Body of pancreas (tissue), 4 donors: ENCODE measurements at places on chromosomes 2 and 18. TPM values are rescaled to one million over a fixed set of nuclear protein-coding genes. Genes with fewer than 3 reads are reported as not detected.

DNA sequence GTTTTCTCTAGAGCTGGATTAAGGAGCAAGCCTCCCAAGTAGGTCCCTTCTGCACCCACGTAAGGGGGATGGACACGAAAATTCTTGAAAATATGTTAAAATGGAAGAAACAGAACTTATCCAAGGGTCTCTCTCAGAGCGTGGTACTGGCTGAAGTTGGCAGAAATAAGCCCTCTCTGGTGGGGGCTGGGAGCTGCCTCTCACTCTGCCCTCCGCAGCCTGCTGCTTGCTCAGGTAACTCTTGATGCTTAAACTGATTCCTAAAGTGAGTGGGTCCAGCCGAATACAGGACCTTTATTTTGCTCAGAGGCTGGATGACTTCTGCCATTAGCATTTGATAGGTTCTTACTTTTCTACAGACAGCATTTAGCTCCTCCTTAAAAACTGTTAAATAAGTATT, 78.1 kb downstream of the SPHKAP start:
- no peak for DNase-seq

- no peak for DNase-seq
Measured at GRCh38 chr2:176679061-176679669, 409.9 kb downstream of the MTX2 start.

GRCh38 chr18:77206676-77207374, 42.8 kb upstream of the GALR1 start:
- no peak for DNase-seq

DNA sequence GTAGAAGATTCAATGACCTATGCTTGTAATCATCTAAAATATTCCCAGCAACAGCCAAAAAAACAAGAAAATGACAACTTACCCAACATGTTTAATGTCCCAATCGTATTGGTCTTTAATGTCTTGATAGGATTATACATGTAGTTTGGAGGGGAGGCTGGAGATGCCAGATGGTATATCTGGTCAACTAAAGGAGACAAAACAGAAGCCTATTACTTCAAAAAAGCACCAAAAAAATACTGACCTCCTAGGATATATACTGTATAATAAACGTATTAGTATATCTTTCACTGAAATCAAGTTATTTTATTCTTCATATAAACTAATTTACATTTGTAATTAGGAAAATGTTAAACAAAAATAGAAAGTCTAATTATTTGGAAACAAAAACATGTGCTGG, 64.5 kb downstream of the UXS1 start:
- DNase-seq: no peak

DNA sequence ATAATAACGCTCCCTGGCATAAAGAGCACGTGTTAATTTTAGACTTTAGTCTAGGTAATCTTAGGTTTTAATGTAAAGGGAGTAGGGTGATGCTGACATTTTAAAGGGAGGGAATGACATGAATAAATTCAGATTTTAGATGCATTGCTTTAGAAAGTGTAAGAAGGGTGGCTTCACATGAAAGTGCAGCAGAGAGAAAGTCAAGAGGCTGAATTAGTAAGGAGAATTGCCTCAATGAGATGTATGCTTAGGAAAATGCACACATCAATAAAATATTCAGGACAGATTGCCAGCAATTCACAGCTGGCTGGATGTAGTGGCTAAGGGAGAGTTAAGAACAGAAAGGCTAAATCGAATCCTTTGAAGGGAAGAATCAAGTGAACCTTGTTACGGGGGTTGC, 165.5 kb upstream of the CDH19 start:
- DNase-seq: no peak

TTN gene
- 26.5 TPM for total RNA-seq

DNA sequence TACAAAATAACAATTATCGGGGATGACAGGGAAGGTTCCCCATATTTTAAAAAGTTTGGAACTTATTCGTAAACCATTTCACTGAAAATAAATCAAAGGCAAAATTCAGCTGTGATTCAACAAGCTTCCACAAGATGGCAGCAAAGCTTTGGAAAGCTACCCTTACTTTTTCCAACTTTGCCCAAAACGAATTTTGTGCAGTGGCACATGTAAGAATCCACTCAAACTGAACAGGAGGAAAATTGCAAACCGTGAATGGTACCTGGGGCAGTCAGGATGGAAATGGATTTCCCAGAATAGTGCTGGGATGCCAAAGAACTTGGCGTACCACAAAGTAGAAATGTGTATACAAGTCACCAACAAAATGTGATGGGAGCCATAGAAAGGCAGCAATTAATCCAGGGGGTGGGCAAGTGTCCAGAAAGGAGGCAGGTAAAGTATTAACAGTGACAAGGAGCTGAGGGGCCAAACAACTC, 10.7 kb downstream of the RPL31 start:
- peak; percentile 42 for DNase-seq

DNA sequence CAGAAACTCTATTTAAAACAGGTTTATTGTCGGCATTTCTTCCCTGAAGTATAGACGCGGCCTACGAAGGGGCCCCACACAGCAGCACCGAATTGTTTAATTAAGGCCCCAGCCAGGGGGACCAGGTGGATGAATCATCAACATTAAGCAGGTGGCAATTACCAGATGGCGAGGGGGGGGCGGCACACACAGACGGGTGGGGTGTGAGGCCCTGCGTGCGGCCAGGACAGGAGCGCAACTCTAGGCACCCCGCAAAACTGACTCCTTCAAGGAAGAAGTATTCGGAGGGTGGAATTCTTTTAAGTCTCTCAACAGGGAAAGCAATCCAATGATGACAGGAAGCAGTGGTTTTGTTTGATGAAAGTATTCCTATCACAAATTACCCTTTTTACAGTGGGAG, 830.4 kb downstream of the GALR1 start:
- no peak for DNase-seq

DNA sequence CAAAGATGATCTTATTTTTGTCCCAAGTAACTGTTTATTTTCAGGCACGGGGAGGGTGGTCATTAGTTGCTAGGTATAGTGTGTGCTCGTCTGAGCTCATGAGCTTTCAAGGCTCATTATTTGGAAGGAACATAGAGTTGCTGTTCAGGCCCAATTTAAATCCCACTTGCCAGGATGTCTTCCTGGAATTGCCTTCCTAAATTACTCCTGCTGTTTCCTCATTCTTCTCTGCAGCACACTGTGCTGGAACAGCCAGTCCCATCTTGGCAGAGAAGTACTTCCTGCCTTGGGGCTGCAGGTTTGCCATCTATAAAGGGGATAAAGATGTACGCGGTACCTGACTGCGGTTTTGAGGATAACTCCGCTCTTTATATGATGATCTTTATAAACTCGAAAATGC, 37.3 kb downstream of the GREB1 start:
- peak; percentile 44 for DNase-seq

DNA sequence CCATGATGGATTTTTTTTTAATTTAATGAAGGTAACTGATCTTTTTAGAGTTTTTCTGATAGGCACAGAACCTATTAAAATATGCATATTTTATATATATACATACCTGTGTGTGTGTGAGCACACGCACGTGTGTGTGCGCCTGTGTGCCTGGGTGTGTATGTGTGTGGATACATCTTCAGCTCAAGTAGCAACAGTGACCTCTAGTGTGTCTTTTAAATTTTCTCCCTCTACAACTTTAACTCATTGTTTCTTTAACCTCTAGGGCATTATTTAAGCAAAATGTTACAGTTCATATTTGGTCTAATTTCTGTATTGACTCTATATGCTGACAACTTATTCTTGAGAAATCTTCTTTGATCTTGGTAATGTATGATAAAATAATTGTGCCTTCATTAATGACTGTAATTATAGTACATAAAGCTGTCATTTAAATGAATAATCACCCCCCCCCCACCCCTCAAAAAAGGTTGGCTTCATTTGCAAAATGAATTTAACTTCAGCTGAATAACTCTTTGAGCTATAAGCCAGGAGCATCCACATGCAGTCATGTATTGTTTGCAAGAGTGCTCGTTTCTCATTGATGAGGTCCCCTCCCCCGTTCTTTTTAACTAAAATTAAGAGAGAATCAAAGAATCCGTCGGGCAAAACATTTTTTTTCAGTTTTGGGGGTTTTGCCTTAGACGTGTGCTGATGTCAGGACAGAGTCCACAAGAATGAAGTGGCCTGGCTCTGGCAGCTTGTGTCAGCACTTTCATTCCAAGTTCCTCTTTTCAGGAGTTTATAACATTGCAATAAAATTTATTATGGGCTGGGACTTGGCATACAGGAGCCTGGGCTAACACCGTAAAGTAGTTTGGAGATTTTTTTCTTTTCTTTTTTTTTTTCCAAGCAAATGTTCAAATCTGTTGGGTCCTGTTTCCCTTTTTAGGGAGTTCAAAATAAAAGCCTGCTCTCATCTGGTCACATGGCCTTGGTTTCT, 80.0 kb downstream of the ETAA1 start:
- no peak for DNase-seq

OTOS gene
- not detected for total RNA-seq

DNA sequence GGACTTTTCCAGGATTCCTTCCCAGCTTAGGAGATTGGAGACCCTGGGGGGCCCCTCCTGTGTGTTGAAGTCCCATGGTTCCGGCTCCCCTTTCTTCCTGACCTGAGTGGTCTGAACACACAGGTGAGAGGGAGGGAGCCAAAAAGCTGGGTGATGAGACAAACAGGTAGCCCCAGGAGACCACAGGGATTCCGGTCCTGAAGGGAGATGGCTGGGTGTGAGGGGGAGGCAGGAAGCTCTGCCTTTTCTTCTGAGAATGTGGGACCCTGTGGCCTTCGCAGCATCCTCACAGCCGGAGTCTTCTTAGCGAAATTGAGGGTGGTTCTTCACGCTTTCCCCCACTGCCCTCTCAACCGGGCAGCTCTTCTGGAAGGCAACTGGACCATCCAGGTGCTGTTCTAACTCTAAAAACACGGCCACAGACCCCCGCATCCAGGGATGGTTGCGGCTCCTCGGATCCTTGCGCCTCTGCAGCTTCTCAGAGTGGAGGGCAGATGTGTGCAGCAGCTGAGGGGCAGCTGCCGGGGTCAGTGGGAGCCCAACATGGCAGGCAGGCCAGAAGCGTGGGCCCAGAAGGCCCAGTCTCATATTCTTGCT, 4.4 kb downstream of the SLC66A3 start:
- no peak for DNase-seq

GRCh38 chr2:46815121-46815802, 100.3 kb downstream of the MCFD2 start:
- no peak for DNase-seq

GRCh38 chr2:44296653-44297052, 21.4 kb downstream of the SLC3A1 start:
- no peak for DNase-seq

PLEKHB2 gene
- 35.0 TPM for total RNA-seq

DNA sequence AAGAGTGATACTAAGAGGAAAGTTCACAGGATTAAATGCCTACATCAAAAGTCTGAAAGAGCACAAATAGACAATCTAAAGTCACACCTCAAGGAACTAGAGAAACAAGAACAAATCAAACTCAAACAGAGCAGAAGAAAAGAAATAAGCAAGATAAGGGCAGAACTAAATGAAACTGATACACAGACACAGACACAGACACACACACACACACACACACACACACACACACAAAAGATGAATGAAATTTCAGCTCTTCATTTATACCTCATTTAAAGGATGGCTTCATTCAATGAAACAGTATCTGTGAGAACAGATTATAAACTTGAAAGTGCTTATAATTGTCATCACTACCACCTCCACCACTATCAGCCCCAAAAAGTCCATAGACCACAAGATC, 428.9 kb downstream of the MBD2 start:
- DNase-seq: no peak

DNA sequence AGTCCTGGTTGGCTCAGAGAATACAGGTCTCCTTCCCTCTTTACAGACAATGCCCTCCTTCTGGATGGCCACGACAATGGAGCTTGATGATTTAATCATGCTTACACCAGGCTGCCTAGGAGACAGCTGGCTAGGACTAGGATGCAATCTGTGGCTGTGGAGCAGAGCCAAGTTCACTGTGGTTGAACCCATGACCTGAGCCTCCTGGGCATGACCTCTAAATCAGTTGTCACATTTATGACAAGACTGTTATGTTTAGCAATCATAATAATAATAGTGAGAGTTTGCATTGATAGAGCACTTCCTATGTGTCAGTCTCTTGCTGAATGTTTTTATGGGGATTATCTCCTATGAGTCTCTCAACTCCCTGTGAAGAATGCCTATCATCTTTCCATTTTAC, 244.1 kb downstream of the ICOS start:
- no peak for DNase-seq

GRCh38 chr18:33720133-33720532, 142.1 kb downstream of the ASXL3 start:
- DNase-seq: no peak

- no peak for DNase-seq
Measured at GRCh38 chr2:34652636-34653035, 1053.5 kb upstream of the FAM98A start.

GRCh38 chr2:153416071-153416470, 62.5 kb downstream of the RPRM start:
- no peak for DNase-seq

KATNAL2 gene
- 12.2 TPM for total RNA-seq

GRCh38 chr2:199902486-199903110, 8.5 kb upstream of the C2orf69 start:
- DNase-seq: no peak

- DNase-seq: peak; percentile 16
Measured at GRCh38 chr18:6255116-6255705, 159.5 kb downstream of the L3MBTL4 start.

DNA sequence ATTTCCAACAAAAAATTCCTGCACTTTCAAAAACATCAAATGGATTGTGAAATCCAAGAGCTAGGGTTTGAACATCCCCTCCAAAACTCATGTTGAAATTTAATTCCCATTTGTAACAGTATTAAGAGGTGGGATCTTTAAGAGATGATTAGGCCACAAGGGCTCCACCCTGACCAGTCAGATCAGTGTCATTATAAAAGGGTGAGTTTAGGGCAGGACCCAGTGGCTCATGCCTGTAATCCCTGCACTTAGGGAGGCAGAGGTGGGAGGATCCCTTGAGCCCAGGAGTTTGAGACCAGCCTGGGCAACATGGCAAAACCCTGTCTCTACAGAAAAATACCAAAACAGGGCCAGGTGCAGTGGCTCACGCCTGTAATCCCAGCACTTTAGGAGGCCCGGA, 8.9 kb downstream of the GTF3C2 start:
- DNase-seq: no peak

- no peak for DNase-seq
Measured at GRCh38 chr2:28074137-28074536, 183.6 kb downstream of the BABAM2 start.

DNA sequence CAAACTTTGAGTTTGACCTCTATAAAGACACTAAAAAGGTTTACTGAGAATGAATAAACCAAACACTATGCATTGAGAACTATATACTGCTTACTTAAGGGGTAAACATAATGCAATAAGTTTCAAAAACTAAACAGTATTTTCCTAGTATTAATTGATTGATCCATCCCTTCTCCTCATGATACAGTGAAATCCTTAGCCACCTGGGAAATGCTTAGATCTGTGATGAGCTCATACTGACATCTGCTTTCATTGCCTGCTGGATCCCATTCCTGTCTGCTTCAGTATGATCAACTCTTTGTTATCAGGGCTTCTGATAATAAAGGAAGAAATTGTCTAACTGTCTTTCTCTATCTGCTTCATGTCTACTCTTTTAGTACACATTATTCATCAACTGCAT, 74.9 kb upstream of the UBE2E3 start:
- DNase-seq: no peak

DUSP11 gene
- 10.9 TPM for total RNA-seq

GRCh38 chr18:79983253-79983652, 5.1 kb downstream of the TXNL4A start:
- no peak for DNase-seq

ZSWIM2 gene
- not detected for total RNA-seq

GRCh38 chr2:194104687-194105086, 1552.3 kb upstream of the SLC39A10 start:
- no peak for DNase-seq
